ENCODE measurements at places on chromosomes 6 and 20.

DNA sequence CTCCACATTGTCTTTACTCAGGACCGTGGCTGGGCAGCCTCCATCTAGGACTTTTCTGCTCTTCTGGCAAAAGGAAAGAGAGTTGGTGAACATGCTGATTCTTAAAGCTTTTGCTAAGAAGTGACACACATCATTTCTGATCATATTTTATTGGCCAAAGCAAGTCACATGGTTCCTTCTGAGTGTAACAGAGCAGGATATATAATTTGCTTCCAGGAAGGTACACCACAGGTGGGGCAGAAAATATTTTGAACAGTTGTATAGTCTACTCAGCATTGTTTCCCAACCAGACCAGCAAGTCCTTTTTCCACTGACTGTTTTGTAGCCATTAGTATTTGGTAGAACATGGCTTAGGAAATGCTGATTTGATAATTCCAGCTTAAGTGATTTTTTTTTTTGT, 73.5 kb downstream of the AKAP7 start:
- no peak for DNase-seq

DNA sequence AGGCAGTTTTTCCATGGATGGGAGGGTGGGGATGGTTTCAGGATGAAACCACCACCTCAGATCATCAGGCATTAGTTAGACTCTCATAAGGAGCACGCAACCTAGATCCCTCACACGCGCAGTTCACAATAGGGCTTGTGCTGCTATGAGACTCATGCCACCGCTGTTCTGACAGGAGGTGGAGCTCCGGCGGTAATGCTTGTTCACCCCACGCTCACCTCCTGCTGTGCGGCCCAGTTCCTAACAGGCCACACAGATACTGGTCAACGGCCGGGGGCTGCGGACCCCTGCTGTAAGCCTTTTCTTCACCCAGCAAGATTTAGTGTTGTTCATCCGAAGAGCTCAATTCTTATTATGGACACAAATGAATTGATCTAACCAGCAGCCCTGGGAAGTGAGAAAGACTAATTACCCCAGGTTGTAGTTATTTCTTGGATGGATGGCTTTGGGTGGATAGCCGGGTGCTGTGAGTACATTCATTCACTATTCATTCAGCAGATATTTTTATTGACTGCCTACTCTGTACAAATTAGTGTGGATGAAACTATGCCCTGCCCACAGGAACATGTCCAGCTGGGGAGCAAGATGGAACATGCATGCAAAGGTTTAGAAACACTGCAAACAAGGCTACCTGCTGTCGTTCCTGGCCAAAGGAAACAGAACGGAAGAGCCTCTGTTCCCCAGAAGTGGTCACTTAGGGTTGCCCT, 57.2 kb downstream of the RIOK1 start:
- DNase-seq: no peak

DNA sequence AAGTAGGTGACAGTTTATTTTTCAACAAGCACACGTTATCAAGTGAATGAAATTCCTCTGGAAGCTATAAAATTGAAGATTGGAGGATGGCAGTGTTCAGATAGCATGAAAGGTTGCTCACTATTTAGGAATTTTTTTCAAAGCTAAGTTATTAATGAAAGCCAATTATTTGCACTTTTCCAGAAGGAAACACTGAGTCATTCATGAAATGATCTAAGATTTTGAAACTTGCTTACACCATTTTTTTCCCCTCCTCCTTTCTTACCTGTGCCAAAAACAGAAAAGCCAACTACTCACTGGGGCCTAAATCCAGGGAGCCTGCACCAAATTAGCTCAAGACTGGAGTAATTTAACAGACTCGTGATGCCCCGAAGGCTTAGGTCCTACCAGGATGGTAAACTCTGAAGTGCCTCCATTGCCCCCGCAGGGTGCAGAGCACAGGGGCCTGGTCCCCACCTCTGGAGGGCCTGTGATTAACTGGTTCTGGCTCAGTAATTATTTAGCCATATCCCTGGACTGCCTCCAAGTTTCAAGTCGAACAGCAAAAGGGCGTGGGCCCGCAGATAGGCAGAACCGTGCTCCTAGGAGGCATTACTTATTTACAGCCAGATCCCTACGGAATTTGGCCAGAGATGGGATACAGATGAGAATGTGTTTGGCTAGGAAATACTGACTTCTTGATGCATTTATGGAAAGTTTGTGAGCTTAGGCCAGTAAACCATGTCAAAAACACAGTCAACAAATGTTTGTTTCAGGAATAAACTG, 28.0 kb upstream of the ZNF217 start:
- DNase-seq: no peak

DNA sequence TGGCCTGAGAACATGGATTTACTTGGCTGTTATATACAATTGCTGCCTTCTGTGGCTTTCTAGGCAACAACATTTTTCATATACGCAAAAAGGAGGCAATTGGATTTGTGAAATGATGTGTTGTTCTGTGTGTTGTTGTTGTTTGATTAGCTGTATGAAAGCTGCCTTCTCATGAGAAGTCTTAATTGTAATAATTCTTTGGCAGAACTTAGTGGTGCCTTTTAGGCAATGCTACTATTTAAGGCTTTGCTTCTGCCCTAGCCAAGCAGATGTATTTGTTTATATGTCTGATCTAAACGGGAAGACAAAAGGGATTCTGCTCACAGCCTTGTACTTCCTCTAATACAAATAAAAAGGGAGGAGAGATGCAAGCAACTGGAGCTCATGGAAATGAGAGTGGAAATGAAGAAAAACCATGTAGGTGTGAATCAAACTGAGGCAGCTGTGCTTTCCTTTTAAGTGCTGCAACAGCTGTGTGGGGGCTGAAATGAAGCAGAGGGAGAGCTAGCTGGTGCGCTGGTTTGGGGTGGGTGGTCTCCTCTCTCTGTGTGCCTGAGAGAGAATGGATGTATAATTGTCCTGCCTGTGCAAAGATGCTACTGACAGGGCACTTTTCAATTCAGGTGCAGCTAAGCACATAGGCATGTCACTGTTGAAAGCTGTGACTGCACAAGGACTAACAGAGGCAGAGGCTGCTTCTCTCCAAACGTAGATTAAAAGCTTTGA, 386.9 kb upstream of the MAN1A1 start:
- DNase-seq: no peak

DNA sequence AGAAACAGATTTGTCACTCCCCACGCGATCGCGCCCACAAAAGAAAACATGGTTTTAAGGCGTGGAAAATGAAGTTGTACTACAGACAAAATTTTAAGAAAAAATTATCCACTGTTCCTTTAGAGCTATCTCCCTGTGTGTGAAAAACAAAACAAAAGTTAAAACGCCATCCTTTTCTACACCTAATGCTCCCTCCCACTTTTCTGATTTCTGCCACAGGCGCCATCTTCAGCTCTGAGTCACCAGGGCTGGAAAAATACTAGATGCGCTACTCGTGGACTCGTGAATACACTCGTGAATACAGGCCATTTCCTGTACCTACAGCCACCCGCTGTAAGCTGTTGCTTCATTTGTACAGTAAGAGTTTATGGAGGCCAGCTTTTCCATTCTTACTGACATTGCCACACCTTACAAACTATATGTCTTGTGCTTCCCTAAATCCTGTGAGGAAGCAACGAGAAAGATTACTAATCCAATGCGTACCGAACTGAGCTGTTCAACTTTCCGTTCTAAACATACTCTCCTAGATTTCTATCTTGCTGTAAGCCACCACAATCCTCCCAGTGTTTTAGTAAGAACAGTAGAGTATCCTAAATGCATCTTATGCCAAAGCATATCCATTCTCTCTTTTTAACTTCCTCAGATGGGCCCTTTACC, 773 bp upstream of the AHI1 start:
- peak; percentile 58 for DNase-seq

DNA sequence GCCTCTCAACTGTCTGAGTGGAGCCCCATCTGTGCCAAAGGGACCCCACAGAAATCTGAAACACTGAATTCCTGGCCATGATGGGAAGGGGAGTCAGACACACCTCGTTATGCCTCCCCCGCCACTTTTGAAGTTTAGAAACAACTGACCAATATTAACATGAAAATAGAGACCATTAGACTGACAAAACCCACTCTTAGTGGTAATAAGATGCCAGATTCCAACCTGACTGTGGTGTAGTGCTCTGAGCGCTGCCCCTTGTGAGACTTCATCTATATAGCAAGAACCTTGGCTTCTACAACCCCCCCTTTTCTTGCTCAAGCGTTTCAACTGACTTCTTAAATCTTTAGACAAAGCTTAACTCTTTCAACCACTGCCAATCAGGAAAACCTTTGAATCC, 46.1 kb upstream of the UNC93A start:
- DNase-seq: no peak

GRCh38 chr20:25867776-25868649, 171.4 kb upstream of the ZNF337 start:
- DNase-seq: peak; percentile 82

DNA sequence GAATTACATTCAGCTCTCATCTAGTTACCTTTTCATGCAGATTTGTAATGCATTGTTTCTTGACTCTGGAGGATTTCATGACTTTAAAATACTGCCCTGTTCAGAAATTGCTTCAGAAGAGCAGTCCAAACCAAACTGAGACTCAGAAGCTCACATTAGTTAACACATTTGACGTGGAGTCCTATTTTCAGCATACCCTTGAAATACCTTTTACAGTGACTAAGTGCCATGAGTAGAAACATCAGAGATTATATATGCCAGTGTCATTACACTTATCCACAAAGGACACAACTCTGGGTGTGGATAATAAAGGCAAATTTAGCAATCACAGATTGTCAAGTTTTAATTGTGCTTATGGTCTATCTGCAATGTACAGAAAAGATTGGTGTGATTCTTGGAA, 459.6 kb downstream of the FRK start:
- no peak for DNase-seq

GRCh38 chr6:63862486-63863198, 227.0 kb downstream of the PHF3 start:
- no peak for DNase-seq

GRCh38 chr6:12369781-12370262, 79.7 kb downstream of the EDN1 start:
- peak; percentile 48 for DNase-seq

DNA sequence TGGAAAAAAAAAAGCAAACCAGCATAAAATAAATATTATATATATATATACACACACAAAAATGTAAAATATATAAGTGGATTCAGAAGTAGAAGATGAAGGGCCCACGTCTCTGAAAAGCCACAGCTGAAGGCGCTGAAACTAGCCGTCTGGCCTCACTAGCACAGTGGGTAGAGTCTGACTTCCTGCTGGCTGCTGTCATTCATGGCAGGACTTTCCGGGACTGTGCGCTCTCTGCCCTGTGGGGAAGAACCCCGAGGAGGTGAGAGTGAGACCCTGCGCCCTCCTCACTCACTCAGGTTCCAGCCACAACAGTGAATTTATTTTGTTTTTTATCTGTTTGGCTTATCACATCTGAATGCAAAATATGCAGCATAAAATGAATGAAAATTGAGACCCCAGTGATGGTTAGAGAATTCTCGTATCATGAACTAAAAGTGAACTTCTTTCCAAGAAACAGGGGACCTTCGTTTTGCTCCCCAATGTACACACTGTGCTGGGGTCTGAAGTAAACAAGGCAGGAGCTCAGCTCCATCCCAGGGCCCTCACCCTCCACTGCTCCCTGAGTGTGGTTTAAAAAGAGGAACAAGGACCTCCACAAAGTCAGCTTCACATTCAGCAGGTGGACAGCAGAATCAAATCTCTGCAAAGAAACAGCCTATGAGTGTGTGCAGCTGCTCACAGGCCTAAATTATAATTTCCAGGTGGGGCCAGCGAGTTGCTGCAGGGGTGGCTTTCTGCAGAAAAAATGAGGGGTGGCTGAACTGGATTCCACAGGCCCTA, 1.3 kb upstream of the RAMACL start:
- DNase-seq: no peak

DNA sequence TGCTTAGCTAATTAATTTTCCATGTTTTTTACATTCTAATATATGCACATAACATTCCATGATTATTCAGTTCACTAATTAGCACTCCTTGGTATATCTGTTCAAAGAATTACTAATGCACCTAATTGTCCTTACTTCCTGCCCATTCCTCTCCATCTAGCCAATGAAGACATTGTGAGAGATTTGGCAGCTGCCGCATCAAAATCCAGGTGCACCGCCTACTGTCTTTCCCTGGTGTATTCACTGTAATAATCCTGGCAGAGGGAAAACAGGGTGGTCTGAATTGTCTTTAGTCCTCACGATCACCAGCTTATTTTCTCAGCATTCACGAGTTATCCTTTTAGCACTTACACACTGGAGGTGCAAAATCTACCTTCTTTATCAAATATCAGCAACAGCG, 61.0 kb upstream of the SCGN start:
- DNase-seq: no peak

- DNase-seq: no peak
Observed at GRCh38 chr20:53491462-53491861, 102.2 kb downstream of the ZNF217 start.

GRCh38 chr6:16546861-16547260, 214.4 kb downstream of the ATXN1 start:
- DNase-seq: no peak

GRCh38 chr6:148565930-148566663, 180.7 kb upstream of the UST start:
- DNase-seq: no peak

DNA sequence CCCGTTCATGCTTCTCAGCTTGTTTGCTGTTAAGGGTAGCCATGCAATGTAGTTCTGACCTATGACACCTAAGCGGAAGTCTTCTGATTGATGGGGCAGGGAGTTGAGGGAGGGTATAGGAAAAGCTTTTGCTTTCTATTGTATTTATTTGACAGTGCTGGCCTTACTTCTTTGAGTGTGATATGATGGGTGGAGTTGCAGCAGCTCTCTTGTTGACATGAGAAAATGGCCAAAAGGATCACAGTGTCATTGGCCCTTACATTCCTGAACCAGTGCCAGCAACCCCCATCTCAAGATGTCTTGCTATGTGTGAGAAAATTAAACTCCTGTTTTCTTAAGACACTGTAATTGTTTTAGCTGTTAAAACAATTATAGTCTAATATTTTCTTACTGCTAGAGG, 117.5 kb downstream of the SAMD5 start:
- DNase-seq: no peak

DNA sequence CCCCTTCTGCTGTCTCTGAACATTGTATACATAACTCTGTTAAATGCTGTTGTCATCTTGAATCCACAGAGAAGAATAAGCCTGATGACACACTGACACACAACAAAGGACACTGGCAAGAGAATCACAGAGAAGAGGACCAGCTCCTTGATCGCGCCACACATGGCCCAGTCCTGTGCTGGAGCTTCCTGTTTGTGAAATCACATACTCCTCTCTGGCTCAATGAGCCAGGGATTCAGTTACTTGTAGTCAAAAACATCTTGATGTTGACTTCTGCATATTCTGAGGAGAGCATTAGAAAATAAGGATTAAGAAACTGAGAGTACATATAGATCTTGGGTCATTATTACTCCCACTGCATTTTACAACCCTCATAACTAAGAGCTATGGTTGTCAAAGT, 100.1 kb downstream of the EPB41L2 start:
- no peak for DNase-seq
